ENCODE measurements at places on chromosomes 5 and 9.

- DNase-seq: no peak
Measured at GRCh38 chr5:99088309-99088708, 159.5 kb upstream of the CHD1 start.

- no peak for DNase-seq
Measured at GRCh38 chr5:68007451-68007850, 208.1 kb upstream of the PIK3R1 start.

DNA sequence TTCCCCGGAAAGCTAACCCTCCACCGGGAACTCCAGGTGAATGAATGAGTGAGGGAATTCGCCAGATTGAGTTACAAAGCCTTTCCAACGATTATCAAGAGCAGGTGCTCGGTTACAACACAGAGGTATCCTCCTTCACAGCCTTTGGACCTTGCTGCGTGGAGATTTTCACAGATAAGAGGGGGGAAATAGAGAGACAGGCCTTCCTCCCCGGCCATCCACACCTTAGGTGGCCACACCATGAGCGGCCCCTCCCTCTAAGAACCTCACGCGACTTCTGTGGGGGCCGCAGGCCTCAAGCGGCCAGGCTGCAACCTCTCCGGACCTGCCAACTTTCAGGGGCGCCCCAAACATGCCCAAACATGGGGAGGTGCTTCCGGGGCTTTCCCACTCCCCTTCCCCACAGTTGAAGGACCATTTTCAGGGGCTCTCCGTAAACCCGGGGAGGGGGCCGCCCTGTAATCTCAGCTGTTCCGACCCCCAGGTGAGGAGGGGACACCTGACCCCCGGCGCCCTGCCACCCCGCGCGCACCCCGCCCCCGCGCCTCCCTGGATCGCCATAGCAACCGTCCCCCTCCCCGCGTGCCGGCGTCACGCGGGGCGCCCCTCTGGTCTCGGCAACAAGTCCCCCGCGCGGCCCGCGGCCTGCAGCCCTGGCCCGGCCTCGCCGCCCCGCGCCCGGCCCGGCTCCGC lies 603 bp downstream of the DENND1A start:
- no peak for DNase-seq

DNA sequence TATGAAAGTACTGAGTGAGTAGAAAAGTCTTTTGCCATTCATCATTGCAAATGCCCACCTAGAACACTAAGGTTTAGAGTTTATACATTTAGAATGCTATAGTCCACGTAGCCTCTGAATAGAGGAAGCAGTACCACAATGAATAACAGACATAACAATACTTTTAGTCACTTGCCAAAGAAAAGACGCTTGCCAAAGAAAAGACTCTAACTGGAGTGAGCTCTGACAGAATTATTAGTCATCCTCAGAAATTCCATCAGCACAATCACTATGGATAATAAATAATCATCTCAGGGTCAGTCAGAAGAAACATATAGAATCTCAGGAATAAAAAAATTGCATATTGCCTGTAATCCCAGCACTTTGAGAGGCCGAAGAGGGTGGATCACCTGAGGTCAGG lies 168.5 kb upstream of the TARS1 start:
- DNase-seq: no peak

- DNase-seq: no peak
Measured at GRCh38 chr9:34381323-34381722, 4.6 kb upstream of the MYORG start.

DNA sequence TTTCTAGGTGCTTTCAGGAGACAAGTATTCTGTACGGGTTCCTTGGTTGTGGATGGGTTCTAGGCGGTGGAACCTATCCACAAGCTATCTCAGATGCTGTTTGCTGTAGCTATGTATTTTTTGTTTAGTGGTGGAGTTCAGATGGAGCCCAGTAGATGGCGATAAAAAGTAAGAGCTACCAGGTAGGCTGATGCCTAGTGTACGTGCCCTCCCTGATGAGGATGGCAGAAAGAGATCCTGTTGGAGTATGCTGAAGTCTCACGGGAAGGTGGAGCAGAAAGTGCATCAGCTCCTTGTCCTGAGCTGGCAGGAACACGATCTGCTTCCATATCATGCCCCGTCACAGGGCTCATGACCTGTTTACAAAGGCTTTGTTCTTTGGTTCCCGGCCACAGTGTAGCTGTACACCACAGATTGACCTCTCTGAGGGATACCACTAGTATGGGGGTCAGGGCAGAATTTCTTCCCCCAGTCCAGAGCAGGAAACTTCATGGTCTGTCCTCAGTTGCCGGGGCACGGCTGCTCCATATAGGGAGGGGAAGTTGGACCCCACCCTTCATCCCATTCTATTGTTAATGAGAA lies 12.6 kb upstream of the UGT3A2 start:
- DNase-seq: no peak

DNA sequence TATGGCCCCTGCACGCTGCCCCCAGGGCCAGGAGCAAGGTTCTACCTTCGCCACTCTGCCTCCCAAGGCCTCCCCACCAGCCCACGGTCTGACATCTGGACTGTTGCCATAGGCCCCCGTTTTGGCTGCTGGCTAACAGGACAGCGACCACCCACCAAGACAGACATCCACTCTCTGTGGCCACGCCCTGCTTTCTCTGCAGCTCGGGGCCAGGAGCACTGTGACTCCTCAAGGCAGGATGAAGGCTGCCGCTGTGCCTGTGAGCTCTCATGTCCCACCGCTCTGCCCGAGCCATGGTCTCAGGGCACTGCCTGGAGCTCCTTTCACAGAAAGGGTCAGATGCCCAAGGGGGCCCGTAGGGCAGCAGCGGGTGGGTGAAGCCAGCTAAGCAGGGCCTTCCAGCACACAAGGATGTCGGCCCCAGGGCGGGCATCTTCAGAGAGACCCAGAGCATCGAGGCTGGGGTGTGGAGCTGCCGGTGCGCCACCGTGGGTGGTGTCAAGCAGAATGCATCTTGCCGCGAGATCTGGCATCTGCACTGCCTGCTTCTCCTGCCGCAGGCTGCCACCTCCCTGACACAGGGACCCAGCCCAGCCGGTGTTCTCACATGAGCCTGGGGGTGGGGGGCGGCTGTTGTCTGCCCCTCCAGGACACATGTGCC lies 92.2 kb upstream of the ADAMTS2 start:
- no peak for DNase-seq

- DNase-seq: no peak
Measured at GRCh38 chr5:165913059-165913458, 2378.4 kb upstream of the WWC1 start.

GRCh38 chr9:133701981-133702797 lies 36.0 kb downstream of the SARDH start:
- DNase-seq: peak; percentile 62

DNA sequence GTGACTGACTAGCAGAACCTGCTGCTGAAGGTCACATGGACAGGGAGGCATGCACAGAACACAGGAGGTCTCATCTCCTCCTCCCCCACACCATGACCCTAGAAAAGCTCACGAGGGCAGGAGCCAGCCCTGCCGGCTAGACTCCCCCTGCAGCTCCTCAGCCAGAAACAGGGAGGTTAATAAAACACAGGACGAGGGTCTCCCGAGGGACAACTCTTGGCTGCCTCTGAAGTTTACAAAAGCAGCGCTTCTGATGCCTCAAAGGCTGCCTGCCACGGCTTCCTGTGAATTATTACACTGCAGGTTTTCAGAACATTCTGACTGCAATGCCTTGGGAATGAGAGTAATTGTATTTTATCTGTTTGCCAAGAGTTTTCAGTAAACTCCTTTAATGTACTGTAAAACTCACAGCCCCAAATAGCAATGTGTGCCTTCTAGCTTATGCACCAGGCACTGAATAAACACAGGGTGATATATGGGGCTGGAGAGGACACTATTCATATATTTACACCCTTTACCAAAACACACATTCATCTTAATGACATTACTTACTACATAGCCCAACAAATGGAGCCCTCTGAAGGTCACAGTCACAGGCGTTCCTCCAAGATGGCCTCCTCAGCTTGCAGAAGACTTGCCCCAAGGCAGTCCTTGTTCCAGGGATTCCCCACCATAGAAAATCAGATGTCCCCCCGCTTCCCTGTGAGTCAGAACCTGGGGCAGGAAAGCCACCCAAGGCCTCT lies 83.7 kb downstream of the C5orf15 start:
- DNase-seq: no peak

DNA sequence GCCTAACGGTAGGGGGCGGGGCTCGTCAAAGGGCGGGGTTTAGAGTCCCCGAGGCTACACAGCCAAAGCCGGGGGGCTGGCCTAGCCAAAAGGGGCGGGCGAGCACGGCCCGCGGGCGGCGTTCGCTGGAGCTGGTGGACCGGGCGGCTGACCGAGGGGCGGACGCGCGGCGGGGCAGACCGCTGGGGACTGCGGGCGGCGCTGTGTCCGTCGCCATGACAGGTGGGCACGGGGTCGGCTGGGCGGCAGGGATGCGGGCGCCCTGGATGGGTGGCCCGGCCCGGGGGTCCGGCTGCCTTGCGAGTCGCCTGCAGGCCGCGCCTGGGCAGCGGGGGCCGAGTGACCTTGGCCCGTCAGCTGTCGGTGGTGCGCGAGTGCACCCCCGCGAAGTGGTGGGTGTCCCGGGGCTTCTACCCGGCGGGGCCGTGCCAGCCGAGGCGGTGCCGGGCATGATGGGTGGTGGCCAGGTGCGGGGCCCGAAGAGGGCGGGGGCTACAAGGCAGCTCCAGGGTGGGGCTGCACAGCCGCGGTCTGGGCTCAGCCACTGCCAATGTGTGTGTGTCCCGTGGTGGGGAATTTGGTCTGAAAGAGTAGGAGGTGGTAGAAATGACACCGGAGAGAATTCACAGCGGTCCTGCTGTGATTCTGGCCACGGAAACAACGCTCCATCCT lies at the start of gene CARD19:
CARD19 (plus strand) TSS at position 87 of the 672 bp plus-strand sequence; CDS start at position 216, 129 bp downstream.
- DNase-seq: peak; percentile 53

- DNase-seq: no peak
Measured at GRCh38 chr5:38720554-38721361, 125.1 kb upstream of the OSMR start.

- DNase-seq: no peak
Measured at GRCh38 chr5:151001436-151001835, 19.0 kb upstream of the GPX3 start.

DNA sequence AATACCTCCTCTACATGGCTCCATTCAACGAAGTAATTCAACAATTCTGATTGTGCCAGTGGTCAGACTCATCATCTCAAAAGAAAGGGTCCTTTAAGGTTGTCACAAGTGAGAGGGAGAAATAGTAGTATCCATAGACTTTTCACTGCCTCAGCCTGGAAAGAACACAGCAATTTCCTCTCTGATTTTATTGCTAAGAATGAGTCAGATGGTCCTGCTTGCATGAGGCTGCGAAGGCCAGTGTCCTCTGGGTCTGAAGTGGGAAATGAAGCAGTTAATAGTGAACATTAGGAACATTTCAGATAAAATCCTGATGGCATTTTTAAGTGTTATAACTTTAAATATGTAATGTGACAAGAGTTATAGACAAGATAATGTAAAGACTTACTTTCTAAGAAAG lies 979.0 kb downstream of the EFNA5 start:
- DNase-seq: no peak

DNA sequence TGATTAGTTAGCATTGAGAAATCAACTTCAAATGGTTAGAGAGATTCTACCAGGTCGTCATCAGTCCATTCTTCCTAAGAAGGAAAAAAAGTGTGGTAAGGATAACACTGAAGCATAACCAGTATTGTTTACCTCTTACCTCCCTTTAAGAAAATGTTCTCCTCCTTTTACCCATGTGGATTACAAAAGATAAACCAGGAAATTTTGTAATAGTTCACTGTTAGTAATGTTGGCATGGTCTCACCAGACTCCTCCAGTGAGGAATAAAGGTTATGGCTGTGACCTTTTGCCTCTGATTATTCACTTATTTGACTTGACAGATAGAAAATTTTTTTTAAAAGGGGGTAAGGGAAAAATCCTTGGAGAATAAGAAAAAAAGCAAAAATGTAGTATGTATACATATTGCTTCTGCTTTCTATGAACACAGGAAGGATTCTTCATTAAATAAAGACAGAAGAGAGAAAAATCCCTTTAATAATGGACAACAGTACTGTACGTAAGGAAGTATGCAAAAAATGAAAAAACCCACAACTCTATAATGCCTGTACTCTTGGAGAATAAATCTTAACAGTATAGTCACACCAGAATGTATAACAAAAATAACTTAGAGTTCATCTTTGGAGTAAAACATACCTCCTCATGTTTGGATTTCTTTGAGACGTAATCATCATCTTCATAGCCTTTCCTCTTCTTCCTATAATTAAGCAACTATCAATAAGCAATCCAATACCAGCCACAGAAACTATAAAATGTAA lies 18.1 kb downstream of the CCNH start:
- DNase-seq: no peak

- DNase-seq: no peak
Measured at GRCh38 chr9:116282597-116282996, 129.0 kb downstream of the PAPPA start.

- DNase-seq: no peak
Measured at GRCh38 chr5:140339636-140340035, 6.8 kb downstream of the HBEGF start.

- DNase-seq: no peak
Measured at GRCh38 chr5:151483647-151484046, 36.2 kb downstream of the SLC36A1 start.

DNA sequence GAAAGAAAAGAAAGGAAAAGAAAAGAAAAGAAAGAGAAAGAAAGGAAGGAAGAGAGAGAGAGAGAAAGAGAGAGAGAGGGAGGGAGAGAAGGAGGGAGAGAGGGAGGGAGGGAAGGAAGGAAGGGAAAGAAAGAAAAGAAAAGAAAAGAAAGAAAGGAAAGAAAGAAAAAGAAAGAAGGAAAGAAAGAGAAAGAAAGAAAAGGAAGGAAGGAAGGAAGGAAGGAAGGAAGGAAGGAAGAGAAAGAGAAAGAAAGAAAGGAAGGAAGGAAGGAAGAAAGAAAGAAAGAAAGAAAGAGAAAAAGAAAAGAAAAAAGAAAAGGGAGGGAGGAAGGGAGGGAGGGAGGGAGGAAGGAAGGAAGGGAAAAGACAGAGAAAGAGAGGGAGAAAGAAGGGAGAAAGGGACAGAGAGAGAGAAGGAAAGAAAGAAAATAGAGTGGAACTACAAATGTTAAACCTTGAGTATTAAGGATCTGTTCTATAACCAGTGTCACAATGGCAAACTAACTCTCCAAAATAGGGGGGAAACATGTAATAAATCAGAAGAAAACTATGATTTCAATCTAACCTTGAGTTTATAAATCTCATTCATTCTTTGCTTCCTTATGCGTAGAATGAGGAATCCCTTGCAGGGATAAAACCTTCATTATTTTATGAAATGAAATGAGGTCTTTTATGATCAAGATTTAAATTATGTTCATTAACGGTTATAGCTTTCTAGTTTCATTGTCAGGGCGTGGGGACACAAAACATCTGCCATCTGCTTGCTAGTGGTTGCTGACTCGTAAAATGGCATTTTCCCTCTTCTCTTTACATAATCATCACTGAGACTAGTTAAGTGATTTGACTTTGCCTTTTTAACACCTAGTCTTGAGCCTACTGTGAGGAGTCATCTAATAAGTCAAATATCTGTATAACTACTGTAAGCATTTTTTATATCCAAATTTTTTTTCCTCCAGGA lies 40.7 kb upstream of the RAD23B start:
- no peak for DNase-seq

GRCh38 chr9:121267689-121268597 lies at the start of gene GSN:
Gene GSN, plus strand, starts transcription at chr9:121268162. Its CDS starts 33,810 bp downstream, at chr9:121301972.
- peak; percentile 49 for DNase-seq

- DNase-seq: no peak
Measured at GRCh38 chr9:88533951-88534455, 975 bp upstream of the NXNL2 start.

Measured in CD4-positive, alpha-beta T cell treated with Interleukin-4 for 1 hour (primary cell).